Chondrocyte (in vitro differentiated cells): ENCODE measurements at places on chromosomes 12 and 14. TPM values are rescaled to one million over a fixed set of nuclear protein-coding genes. Genes with fewer than 3 reads are reported as not detected.
A peak's percentile ranks its signal among the peaks of the same experiment; 100 is the strongest.

The KRT2 gene
- total RNA-seq: not detected in 3 replicates

The ZNF10 gene
- 9.2 to 12.5 TPM (median 11.4 TPM) in 3 replicates for total RNA-seq

The HSPA2 gene
- total RNA-seq: 1.2 to 3.2 TPM (median 1.7 TPM) in 3 replicates

- H3K36me3 ChIP-seq: no peaks in the 10 kb centered on the region
- peak overlapping the region; percentile 69 for H3K27ac ChIP-seq
- DNase-seq: no peak
- no peak overlapping the region for H3K4me3 ChIP-seq
These were observed 123.9 kb downstream of the BRMS1L start for GRCh38 chr14:35949920-35950513.

DNA sequence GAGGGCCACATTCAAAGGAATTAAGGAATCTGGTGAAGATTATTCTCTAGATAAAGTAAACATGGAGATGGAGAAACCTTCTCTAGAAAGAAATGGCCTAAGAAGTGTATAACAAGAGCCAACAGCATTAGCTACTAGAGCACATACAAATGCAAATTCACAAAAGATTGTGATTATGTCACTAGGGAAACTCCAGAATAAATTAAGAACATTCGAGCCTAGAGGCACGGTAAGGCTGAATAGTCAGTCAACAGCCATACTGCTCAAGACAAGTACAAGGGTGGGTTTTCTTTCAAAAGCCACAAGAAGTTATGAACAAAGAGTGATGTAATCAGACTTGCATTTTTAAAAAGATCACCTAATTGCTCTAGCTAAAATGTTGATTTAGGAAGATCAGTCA lies 25.4 kb downstream of the PPP4R3A start:
- peaks cover 26% of the 10 kb centered on the region for H3K4me1 ChIP-seq
- H3K4me3 ChIP-seq: no peak overlapping the region
- DNase-seq: no peak
- H3K36me3 ChIP-seq: peaks cover 32% of the 10 kb centered on the region
- H3K27me3 ChIP-seq: no peaks in the 10 kb centered on the region

- H3K4me3 ChIP-seq: no peak overlapping the region
- peaks cover 68% of the 10 kb centered on the region for H3K27me3 ChIP-seq
- peaks cover 9% of the 10 kb centered on the region for H3K4me1 ChIP-seq
- peaks cover 2% of the 10 kb centered on the region for H3K36me3 ChIP-seq
- no peak for DNase-seq
These were observed 4.9 kb downstream of the NKX2-1 start for GRCh38 chr14:36515105-36515593.

GRCh38 chr12:26872625-26873024 lies 39.6 kb upstream of the ITPR2 start:
- no peaks in the 10 kb centered on the region for H3K36me3 ChIP-seq
- H3K4me3 ChIP-seq: no peak overlapping the region
- no peak for DNase-seq
- peaks cover 4% of the 10 kb centered on the region for H3K4me1 ChIP-seq
- no peak overlapping the region for H3K27ac ChIP-seq
- peaks cover 3% of the 10 kb centered on the region for H3K27me3 ChIP-seq

- no peak overlapping the region for H3K4me3 ChIP-seq
- no peak for DNase-seq
- H3K27me3 ChIP-seq: no peaks in the 10 kb centered on the region
- H3K4me1 ChIP-seq: peaks cover 3% of the 10 kb centered on the region
These were observed 135.6 kb upstream of the EVL start for GRCh38 chr14:99929601-99930000.

GRCh38 chr12:113852264-113852663 lies 113.9 kb downstream of the RBM19 start:
- no peak for DNase-seq
- no peak overlapping the region for H3K4me3 ChIP-seq
- no peaks in the 10 kb centered on the region for H3K27me3 ChIP-seq
- no peak overlapping the region for H3K27ac ChIP-seq
- peaks cover 12% of the 10 kb centered on the region for H3K36me3 ChIP-seq

- H3K27me3 ChIP-seq: no peaks in the 10 kb centered on the region
- no peak for DNase-seq
- H3K36me3 ChIP-seq: no peaks in the 10 kb centered on the region
These were observed 193.1 kb upstream of the TBX3 start for GRCh38 chr12:114876968-114877680.

DNA sequence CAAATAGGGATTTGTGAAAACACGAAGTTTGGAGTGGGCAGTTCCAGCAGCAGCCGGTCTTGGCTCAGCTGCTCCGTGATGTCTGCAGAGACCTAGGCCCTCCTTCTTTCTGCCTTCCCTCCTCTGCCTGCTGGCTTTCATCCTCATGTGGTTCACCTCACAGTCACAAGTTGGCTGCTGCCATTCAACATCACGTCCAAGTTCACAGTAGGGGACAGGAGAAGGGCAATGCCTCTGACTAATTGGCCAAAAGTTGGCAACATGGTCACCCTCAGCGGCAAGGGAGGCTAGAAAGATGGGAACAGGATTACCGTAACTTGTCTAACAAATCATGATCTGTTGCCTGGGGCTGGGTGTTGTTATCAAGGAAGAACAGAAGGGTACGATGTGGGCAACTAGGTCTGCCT lies 7.8 kb upstream of the CACNA2D4 start:
- no peak overlapping the region for H3K4me3 ChIP-seq
- H3K36me3 ChIP-seq: peaks cover 1% of the 10 kb centered on the region
- DNase-seq: no peak
- H3K4me1 ChIP-seq: peaks cover 31% of the 10 kb centered on the region
- H3K27me3 ChIP-seq: peaks cover 24% of the 10 kb centered on the region

DNA sequence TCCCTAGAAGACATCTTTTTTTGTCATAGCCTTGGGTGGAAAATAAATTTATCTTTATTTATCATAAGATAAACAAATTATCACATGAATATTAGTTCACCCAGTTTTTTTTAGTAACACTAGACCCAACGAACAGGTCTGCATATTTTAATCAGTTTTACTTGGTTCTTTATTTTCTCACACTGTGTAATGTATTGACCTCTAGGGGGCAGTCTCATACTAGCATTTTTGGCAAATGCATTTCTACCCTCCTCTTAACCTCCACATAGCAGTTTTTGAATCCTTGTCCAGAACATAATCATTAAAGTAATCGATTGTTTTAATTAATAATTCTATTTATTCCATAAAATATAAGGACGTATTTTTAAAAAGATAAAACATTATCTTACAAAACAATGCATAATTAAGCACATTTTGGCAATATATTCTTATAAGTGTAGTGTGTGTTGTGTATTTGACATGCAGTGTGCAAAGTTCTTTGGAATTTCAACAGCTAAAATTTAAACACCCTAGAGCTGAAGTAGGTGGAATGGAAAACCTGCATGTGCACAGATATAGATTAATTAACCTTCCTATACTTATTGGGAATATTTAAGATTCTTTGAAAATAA lies 31.6 kb upstream of the PTPRQ start:
- no peak for DNase-seq
- no peaks in the 10 kb centered on the region for H3K4me1 ChIP-seq
- no peak overlapping the region for H3K27ac ChIP-seq
- no peak overlapping the region for H3K4me3 ChIP-seq
- no peaks in the 10 kb centered on the region for H3K36me3 ChIP-seq

DNA sequence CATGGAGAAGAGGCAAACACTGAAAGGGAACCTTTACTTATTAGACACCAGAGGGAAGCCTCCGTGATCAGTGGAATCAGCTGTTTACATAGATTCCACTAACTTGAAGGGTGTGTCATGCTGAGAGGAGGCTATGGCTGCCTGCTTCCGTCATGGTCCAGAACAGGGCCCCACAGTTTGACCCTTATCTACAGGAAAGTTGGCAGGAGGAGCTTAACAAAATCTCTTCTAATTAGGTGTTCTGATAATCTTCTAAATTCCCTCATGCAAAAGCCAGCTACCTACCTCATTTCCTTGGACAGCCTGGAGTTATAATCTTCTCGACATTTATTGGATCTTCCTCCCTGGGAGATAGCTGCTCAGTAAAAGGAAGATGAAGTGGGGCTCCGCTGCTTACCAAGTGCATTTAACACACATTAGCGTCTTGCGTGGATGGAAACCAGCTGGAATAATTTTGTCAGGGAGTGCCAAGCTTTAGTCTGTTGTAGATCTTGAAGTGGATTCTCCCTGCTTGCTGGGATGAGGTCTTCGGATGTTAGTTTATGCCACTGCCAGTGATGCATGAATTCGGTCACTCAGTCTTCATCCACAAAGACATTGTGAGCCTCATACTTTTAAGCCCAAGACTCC lies 171.0 kb downstream of the PAH start:
- no peaks in the 10 kb centered on the region for H3K36me3 ChIP-seq
- H3K27ac ChIP-seq: no peak overlapping the region
- H3K4me1 ChIP-seq: peaks cover 2% of the 10 kb centered on the region
- no peak overlapping the region for H3K4me3 ChIP-seq
- H3K27me3 ChIP-seq: no peaks in the 10 kb centered on the region

- H3K27ac ChIP-seq: peak overlapping the region; percentile 75
- H3K4me1 ChIP-seq: peaks cover 10% of the 10 kb centered on the region
- peaks cover 1% of the 10 kb centered on the region for H3K36me3 ChIP-seq
- H3K4me3 ChIP-seq: peak overlapping the region; percentile 6
- no peaks in the 10 kb centered on the region for H3K27me3 ChIP-seq
- peak; percentile 25 for DNase-seq
These were observed 1.7 kb upstream of the ANKRD33 start for GRCh38 chr12:51886021-51886710.

GRCh38 chr12:3795066-3795465 lies 42.2 kb upstream of the CRACR2A start:
- H3K4me1 ChIP-seq: no peaks in the 10 kb centered on the region
- H3K4me3 ChIP-seq: no peak overlapping the region
- no peak overlapping the region for H3K27ac ChIP-seq
- no peak for DNase-seq
- peaks cover 3% of the 10 kb centered on the region for H3K27me3 ChIP-seq

DNA sequence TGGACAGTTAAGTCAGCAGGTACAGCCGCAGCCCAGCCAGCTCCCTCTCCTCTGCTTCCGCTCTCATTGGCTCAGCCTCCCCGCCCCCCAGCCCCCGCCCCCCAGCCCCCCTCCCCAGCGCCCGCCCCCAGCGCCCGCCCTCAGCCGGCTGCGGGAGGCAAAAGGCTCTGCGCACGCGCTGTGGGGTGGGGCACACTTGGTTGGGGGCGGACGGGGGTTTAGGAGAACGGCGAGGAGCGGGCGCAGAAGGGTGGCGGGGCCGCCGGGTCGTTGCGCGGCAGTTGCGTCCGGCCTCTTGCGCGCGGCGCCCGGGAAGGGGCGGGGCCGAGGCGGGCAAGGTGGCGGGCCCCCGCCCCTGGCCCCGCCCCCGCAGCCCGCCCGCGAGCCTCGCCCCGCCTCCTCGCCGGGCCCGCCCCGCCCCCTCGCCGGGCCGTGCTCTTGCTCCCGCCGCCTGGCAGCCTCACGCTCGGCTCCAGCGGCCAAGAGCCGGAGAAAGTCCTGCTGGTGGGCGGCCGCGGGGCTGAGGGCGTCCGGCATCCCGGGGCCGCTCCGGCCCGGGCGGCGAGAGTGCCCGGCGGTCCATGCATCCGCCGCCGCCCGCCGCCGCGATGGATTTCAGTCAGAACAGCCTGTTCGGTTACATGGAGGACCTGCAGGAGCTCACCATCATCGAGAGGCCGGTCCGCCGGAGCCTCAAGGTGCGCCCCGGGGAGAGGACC lies at the start of gene PPP4R4:
PPP4R4 (plus strand) TSS at position 438 of the 719 bp plus-strand sequence; CDS start at position 582, 144 bp downstream.
- peaks cover 44% of the 10 kb centered on the region for H3K27me3 ChIP-seq
- peaks cover 2% of the 10 kb centered on the region for H3K36me3 ChIP-seq
- peaks cover 17% of the 10 kb centered on the region for H3K4me1 ChIP-seq
- peak within 1 kb of the TSS; percentile 65 for H3K4me3 ChIP-seq
- DNase-seq: peak; percentile 93
- H3K27ac ChIP-seq: peak within 1 kb of the TSS; percentile 9

- H3K36me3 ChIP-seq: no peaks in the 10 kb centered on the region
- H3K27me3 ChIP-seq: no peaks in the 10 kb centered on the region
- H3K4me1 ChIP-seq: peaks cover 35% of the 10 kb centered on the region
- peak overlapping the region; percentile 64 for H3K27ac ChIP-seq
- no peak for DNase-seq
These were observed 349.9 kb downstream of the ETNK1 start for GRCh38 chr12:22974865-22975264.

- peak; percentile 52 for DNase-seq
- H3K36me3 ChIP-seq: no peaks in the 10 kb centered on the region
- H3K27ac ChIP-seq: no peak overlapping the region
- peaks cover 9% of the 10 kb centered on the region for H3K27me3 ChIP-seq
- no peak overlapping the region for H3K4me3 ChIP-seq
These were observed 43.2 kb upstream of the MEG3 start for GRCh38 chr14:100782516-100783320.

GRCh38 chr12:67452119-67452805 lies 183.1 kb downstream of the CAND1 start:
- H3K27ac ChIP-seq: no peak overlapping the region
- no peak overlapping the region for H3K4me3 ChIP-seq
- peaks cover 4% of the 10 kb centered on the region for H3K36me3 ChIP-seq
- no peak for DNase-seq
- H3K4me1 ChIP-seq: peaks cover 15% of the 10 kb centered on the region
- no peaks in the 10 kb centered on the region for H3K27me3 ChIP-seq

DNA sequence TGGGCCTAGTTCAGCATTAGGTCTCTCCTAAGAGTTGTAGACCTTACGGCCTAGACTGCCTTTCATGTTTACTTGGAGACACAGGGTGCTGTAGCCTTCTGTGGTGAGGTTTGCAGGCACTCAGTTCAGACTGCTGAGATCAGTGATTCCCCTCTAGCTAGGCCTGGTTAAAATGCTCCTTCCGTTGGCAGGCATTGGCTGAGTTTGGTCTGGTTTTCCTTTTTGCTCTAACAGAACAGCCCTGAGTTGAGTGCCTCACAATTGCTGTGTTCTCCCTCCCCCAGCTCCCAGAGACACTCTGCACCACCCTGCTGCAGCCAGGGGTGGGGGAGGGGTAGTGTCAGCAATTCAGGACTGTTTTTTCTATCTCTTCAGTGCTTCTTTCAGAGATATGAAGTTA lies 178.9 kb upstream of the DYRK2 start:
- H3K36me3 ChIP-seq: peaks cover 1% of the 10 kb centered on the region
- no peak overlapping the region for H3K27ac ChIP-seq
- H3K4me1 ChIP-seq: peaks cover 4% of the 10 kb centered on the region
- H3K4me3 ChIP-seq: no peak overlapping the region
- H3K27me3 ChIP-seq: no peaks in the 10 kb centered on the region

DNA sequence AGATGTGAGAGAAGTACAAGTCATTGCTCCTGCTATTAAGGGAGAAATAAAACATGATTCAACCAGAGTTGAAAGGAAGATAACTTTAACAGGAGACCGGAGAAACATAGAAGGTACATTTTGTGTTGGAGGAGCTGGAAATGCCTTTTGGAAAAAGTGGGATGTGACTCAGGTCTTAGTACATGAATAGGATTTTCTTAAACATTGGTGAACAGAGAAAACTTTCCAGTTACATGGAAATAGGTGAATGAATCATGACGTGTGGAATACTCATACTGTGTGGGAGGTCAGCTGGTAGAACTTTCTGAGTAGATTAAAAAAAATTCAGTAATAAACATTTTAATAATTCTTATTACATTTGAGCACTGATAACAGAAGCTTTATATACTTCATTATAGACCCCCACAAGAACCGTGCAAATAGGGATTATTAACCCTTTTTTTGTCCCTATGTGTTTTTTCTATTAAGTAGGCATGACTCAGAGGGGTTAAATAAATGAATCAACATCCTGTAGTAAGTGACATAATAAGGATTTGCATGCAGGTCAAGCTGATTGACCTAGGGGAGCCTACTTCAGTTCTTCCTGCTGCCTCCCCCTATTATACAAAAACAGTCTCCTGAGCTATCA lies 710.5 kb downstream of the NOVA1 start:
- no peaks in the 10 kb centered on the region for H3K4me1 ChIP-seq
- H3K27me3 ChIP-seq: no peaks in the 10 kb centered on the region
- DNase-seq: no peak
- no peaks in the 10 kb centered on the region for H3K36me3 ChIP-seq

GRCh38 chr12:105382771-105383622 lies 52.5 kb downstream of the C12orf75 start:
- DNase-seq: no peak
- no peak overlapping the region for H3K27ac ChIP-seq
- H3K4me3 ChIP-seq: no peak overlapping the region
- H3K36me3 ChIP-seq: no peaks in the 10 kb centered on the region

GRCh38 chr12:5768581-5769196 lies 176.4 kb downstream of the ANO2 start:
- peaks cover 15% of the 10 kb centered on the region for H3K4me1 ChIP-seq
